ENCODE measurements at places on chromosomes 7 and 10.

DNA sequence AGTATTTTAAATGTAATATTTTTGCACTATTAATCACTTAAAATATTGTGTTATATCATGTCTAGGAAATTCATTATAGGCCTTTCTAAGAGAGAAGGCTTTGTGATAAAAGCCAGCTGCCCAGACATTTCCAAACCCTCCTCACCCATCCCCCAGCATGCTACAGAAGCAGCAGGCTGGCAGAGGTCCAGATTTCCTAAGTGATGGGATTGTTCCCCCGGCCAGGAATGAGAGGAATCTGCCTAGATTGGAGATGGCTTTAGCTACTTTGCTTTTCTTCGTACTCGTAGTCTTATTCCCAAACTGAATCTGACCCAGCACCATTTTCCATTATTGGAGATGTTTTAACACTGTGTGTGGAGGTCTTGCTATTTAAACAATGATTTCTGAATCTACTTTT is 29.4 kb downstream of the CDK14 start:
- no peak for DNase-seq

GRCh38 chr7:2411815-2412586 is 8.6 kb downstream of the CHST12 start:
- DNase-seq, result no peak

DNA sequence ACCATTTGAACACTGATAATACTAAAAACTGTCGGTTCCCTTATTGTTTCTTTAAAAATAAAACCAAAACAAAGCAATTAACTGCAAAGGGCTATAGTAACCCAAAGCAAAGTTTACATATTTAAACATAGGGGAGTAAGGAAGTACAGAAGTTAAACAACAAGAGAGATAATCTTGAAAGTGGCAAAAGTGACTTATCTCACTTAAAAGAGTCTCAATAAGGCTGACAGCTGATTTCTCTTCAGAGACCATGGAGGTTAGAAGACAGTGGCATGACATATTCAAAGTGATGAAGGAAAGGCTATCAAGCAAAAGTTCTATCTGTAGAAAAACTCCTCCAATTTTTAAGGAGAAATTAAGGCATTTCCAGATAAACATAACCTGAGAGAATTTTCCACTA is 233.5 kb upstream of the HDAC9 start:
- DNase-seq, result no peak

DNA sequence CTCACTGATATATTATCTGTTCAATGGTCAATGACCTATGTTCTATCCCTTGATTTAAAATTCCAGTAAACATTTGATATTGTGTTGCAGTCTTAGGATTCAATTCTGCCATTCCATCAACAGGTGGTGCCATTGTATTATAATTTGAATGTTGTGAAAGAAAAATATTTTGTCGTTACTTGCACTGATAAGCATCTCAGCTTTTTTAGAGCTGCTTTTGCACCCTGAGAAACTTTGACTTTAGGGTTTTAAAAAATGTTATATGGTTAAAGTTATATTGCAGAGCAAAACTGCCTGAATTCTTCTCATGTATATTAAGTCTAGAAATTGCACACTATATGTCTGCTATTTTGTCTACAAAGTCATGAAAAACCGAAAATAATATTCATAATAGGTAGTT is 18.8 kb upstream of the MINDY3 start:
- no peak for DNase-seq

DNA sequence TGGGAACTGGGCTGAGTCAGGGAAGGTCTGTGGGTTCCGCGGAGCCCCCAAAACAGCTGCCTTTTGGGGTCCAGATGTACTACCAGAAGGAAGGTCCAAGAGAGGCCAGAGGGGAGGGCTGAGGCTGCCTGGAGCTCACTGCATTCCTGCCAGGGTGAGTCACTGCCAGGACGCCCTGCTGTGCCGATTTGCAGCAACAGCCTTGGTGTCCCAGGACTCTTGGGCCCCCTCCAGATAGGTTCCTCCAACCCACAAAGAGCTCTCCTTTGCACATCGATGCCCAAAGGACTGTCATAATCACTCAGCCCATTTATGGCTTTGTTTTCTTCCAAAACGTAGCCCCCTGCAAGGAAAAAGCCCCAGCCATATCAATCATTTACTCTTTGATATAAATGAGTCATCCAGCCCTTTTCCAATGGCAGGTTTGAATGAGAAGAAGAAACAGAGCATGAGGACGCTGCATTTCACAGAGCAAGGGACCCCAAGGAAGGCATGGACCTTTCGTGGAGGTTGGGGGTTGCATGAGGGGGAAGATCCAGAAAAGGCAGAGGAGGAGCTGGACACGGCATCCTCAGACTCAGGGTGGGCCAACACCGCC is 32.2 kb upstream of the COL13A1 start:
- DNase-seq, result no peak

DNA sequence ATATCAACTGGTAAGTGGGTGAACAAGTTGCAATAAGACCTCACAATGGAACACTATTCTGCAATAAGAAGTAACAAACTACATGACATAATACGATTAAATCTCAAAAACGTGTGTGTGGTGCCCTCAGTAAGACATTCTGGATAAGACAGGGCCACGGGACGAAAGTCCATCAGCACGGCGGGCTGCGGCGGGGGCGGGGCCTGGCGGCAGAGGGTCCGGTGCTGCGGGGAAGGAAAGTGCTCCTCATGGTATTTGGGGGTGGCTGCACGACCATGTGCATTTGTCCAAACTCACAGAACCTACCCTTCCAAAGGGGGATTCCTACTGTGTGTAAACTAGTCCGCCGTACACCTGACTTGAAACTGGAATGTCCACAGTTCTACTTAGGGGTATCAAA is 341.8 kb downstream of the TCERG1L start:
- DNase-seq, result no peak
